Keratinocyte (primary cell): ENCODE measurements at places on chromosomes 2 and 18.

- DNase-seq: no peak
Observed at GRCh38 chr18:9011431-9011830, 91.1 kb upstream of the NDUFV2 start.

GRCh38 chr2:239194731-239195317, 206.0 kb downstream of the HDAC4 start:
- DNase-seq: no peak

- no peak for DNase-seq
Observed at GRCh38 chr18:58911241-58911640, 46.6 kb downstream of the ZNF532 start.

DNA sequence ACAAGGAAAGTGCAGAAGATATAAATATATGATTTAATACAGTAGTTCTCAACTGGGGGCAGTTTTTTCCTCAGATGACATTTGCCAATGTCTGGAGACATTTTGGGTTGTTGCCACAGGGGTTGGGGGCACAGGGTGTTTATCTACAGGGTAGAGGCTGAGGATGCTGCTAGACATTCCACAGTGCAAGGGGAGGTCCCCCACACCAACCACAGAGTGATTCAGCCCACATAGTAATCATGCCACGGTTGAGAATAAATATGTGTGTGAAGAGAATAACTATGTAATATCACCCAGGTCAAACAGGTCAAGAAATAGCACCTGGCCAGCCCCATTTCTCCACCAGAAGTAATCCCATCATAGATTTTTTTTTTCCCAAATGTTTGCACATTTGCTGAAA, 17.9 kb downstream of the DYSF start:
- no peak for DNase-seq

DNA sequence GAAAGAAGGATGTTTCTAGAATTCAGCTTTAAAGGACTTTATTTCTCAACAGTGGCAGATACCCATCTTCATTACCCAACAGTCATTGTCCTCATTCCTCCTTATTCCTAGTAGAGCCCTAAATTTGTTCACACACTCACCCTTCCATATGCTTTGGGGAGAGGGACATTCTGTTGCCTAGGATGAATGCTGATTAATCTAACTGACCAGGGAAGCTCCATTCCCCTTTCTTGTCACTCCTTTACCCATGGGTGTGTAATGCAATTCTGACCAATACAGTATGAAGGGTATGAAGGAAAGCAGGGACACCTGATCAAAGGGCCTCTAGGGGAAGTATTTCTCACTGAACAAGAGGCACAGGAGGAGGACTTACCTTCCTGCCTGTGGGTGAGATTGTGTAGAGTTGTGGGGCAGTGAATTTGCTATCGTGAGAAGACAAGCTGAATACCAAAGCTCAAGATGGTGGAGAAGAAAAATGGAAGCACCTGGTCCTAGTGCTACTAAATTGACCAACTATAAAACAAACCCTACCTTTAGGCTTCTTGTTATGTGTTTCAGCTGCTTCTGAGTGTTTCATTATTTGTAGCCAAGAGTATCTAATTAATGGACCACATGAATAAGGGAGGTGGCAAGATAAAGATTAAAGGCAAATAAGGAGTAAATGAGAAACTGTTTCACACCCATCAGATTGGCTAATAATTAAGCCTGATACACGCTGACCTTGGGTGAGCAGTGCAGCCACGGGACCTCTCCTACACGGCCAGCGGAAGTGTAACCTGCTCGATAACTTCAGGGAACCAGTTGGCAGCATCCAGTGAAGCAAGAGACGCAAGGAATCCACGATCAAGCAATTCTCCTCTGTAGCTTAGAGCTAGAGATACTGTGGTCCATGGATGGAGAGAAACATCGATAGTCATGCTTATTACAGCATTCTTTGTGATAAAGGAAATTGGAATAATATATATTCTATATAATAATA, 202.3 kb downstream of the MYCN start:
- no peak for DNase-seq

- DNase-seq: no peak
Observed at GRCh38 chr2:84924173-84925106, 19.0 kb downstream of the TMSB10 start.

GRCh38 chr2:17719562-17720371, 33.8 kb downstream of the SMC6 start:
- no peak for DNase-seq

- no peak for DNase-seq
Observed at GRCh38 chr2:196076778-196077568, 8.3 kb upstream of the DNAH7 start.

DNA sequence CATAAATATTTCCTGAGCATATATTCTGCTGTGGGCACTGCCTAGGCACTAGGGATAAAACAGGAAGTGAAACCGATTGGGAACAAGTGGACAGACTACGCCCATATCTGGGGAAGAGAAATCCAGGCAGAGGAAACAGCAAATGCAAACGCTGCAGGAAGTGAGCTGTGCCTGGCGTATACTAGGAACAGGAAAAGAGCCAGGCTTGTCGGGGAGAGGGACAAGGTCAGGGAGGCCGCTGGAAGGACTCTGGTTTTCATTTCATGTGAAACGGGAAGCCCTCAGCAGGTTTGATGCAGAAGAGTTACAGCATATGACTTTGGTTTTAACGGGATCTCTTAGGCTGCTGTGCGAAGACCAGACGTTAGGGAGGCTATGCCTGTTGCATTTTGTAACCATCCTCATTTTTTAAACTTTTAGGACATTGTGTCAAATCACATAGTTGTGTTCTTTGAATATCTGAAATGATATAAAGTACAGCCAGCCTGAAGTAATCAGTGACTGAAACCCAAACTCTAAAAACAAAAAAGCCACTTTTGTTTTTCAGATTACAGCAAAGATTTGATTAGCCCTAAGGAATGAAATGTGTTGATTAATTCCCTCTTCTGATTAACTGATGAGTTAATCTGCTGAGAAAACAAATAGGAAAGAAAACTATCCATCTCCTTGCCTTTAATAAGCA, 110.2 kb upstream of the PIEZO2 start:
- DNase-seq: no peak

- no peak for DNase-seq
Observed at GRCh38 chr18:55477499-55477859, 110.5 kb downstream of the TCF4 start.

- no peak for DNase-seq
Observed at GRCh38 chr2:70828914-70829824, 6.4 kb downstream of the CD207 start.

DNA sequence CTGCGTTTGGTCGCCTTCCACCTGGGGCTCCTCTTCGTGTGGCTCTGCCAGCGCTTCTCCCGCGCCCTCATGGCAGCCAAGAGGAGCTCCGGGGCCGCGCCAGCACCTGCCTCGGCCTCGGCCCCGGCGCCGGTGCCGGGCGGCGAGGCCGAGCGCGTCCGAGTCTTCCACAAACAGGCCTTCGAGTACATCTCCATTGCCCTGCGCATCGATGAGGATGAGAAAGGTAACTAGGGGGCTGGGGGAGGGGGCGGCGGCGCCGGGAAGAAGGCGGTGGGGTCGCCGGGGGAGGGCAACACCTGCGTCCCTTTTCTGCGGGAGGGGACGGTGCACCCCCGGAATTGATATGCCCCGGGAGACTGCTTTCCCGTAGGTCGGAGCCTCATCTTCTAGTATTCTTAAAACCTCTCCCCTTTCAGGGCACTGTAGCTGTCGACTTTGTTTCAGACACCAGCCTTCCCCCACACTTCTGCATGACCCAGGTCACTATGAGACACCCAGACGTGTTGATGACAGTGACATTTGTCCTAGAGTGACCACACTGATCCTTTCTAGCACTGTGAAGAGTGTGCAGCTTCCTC, 755 bp downstream of the SPAST start:
- DNase-seq: no peak

GRCh38 chr2:22442051-22442450, 942.9 kb upstream of the KLHL29 start:
- no peak for DNase-seq

GRCh38 chr2:238458651-238459050, 31.9 kb downstream of the ASB1 start:
- no peak for DNase-seq

DNA sequence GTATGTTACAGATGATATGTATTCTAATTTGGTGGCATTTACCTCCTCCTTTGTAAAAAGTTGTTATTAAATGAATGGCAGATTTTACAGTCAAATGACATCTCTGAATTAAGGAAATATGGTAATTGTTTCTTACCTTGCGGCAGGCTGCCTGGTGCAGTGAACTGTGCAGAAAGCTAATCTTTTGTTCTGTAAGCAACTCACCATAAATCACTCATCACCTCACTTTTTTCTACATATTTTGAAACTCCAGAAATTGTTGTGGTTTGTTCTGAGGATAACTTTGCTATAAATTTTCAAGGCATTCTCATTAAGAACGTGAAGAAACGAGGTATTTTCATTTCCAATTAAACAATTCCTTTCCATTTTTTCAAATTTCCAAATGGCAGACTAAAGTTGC, 52.7 kb downstream of the ST6GAL2 start:
- no peak for DNase-seq

GRCh38 chr2:61679096-61679495, 140.9 kb upstream of the XPO1 start:
- no peak for DNase-seq

GRCh38 chr2:108701806-108702205, 17.5 kb upstream of the RANBP2 start:
- DNase-seq: no peak

DNA sequence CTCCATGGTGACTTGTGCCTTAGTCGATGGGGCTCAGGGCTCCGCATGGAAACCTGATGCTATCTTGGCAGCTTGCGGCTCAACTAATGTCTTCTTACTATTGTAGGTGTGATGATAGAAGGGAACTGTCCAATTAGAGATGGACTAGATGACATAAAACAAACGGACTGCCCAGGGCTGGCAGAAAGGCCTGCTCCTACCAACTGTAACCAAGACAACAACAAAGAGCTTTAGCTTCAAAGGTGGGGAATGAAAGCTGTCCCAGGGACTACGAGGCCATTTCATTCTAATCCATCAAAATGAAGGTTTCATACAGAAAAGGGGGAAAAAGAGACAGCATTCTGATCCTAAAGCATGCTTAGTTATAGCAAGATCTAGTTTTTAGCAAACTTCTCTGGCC, 186.9 kb upstream of the ACAA2 start:
- no peak for DNase-seq
